Effector memory CD8-positive, alpha-beta T cell (primary cell): ENCODE measurements at places on chromosomes 7 and 10.

DNA sequence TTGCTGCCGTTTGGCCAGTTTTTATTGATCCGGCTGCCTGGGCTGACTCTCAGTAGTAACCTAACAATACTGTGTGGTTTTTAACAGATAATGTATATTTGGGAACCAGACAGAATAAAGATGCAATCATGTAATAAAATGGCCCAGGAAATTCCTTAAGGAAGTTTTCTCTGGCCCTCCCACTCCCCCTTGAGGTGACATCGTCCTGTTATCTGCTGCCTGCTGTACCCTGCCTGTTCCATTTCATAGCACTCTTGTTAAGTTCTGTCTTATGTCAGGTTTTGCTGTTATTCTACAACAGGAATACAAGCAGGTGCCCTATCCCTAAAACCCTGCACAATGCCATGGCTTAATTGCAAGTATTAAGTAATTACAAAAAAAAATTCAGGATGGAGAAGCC is 12.5 kb downstream of the ITGB8 start:
- DNase-seq = no peak

DNA sequence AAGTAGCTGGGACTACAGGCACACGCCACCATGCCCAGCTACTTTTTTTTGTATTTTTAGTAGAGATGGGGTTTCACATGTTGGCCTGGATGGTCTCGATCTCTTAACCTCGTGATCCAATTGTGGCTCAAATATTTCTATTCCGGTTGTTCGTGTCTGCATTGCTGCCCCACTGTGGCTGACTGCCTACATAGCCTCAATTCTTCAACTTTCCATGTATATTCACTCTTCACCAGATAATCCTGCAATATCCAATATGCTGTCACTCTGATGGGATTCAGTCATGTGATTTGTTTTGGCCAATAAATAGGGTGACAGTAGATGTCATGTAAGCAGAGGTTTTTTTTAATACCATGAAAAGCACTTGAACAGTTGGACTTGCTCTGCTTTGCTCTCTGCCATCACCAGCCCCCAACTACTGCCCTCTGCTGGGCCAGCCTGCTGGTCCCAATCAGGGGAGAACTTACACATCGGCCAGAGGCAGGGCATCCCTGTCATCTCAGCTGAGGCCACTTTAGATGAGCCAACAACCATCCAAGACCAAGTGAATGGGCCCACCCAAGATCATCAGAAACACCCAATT is 56.7 kb downstream of the NSUN6 start:
- no peak for DNase-seq

DNA sequence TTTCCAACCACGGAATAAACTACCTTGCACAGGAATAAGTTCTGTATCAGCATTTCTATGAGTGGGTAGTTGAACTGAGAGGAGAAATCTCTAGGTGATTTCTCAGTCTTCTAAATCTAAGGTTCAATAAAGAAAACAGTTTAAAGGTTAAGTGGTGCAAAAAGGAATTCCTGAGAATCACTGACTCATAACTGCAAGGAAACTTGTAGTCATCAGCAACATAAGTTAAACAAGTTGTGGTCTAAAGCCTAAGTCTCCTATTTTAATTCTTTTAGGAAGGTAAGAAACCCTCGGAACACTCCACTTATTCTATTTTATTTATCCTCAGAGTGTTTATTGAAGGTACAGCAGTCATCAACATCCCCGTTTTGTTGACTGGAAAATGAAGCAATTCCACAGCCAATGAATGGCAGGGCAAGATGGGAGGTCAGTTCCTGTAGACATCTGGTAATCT is 92.4 kb upstream of the PIK3CG start:
- no peak for DNase-seq

GRCh38 chr7:135855846-135856245 is 107.2 kb upstream of the FAM180A start:
- no peak for DNase-seq

- no peak for DNase-seq
These were observed 159.5 kb upstream of the AGR3 start for GRCh38 chr7:17041324-17041723.

- DNase-seq = no peak
These were observed 6.1 kb upstream of the LAMB4 start for GRCh38 chr7:108136191-108136688.

GRCh38 chr7:52843436-52843835 is 192.0 kb upstream of the POM121L12 start:
- DNase-seq = no peak

GRCh38 chr10:114577133-114577532 is 80.9 kb downstream of the ABLIM1 start:
- DNase-seq = no peak
